ENCODE measurements at places on chromosomes 7 and 10.

- DNase-seq: peak; percentile 74
Observed at GRCh38 chr7:156751319-156751718, 110.7 kb downstream of the RNF32 start.

GRCh38 chr10:123889821-123890220, 1.8 kb downstream of the CPXM2 start:
- DNase-seq: no peak

DNA sequence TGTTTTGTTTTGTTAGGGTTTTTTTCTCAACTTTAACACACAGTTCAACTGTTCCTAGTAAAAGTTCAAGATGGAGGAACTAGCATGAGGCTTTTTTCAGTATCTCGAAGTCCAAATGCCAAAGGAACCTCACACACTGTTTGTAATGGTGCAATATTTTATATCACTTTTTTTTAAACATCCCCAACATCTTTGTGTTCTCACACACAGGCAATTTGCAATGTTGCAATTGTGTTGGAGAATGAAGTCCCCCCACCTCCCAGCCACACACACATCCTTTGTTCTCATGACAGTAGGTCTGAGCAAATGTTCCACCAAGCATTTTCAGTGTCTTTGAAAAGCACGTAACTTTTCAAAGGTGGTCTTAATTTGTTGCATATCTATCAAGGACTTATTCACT, 120.9 kb downstream of the TWIST1 start:
- no peak for DNase-seq

DNA sequence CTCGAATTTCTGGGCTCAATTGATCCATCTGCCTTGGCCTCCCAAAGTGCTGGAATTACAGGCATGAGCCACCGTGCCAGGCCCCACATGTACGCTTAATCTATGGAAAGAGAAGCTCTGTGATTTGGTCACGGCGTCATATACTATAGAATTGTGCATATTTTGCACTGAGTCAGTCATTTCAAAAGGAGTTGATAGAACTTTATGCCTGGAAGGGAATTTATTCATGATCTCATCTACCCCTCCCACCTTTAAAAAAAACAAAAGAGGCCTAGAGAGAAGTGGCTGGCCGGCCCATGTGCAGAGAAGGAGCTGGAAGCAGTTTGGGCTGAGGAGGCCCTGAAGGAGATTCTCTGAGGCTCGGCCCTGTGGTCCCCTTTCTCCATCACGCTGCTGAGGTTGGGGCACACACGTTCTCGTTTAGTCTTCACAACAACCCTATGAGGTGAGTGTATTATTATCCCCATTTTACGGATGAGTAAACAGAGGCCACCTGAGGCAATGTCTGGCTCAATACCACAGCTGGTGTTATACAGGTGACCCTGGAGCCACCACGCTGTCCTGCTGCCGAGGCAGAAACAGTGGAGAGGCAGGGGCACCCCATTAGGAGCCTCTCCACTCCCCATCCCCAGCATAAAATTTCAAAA, 47.2 kb upstream of the ZRANB1 start:
- DNase-seq: no peak

DNA sequence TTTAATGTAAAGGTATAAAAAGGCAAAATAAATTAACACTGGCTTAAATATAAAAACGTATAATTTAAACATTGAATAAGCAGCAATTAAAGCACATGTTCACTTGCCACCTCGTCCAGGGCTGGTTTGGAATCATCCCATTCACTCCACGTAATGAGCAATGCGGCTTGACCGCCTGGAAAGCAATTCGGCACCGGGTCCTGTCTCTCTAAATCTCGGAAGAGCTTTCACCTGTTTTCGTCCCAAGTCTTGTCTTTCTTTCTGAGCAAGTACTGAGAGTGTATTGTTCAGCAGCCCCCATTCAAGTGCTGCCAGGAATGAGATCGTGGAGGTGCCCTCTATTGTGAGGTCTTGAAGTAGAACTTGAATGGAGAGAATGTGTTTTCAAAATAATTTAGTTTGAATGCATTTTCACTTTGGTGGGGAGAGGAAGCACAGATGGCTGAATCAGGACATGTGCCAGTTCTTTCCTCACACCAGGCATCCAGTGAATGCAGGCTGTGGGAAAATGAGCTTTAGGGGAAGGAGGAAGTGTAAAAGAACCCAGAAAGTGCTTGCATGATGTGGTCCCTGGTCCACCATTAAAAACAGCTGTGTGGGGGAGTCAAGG, 515.2 kb downstream of the REEP3 start:
- peak; percentile 70 for DNase-seq

GRCh38 chr7:2950578-2950977, 93.1 kb downstream of the CARD11 start:
- DNase-seq: peak; percentile 73

DNA sequence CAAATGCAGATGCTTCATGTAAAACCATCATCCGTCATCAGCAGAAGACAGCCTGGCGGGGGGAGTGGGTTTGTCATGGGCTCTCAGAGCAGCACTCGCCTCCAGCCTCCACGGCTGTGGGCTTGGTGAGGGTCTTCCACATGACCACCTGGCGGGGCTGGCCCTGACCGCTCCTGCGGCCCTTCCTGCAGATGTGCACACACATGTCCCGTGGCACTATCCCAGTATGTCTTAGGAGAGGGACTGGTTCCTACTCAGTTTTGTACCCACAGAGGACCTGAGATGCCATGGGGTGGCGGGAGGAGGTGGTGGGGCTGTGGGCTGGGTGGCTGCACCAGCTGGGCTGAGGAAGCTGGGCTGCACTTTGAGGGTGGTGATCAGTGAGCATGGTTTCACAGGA, 4.7 kb downstream of the IDI2 start:
- DNase-seq: no peak

DNA sequence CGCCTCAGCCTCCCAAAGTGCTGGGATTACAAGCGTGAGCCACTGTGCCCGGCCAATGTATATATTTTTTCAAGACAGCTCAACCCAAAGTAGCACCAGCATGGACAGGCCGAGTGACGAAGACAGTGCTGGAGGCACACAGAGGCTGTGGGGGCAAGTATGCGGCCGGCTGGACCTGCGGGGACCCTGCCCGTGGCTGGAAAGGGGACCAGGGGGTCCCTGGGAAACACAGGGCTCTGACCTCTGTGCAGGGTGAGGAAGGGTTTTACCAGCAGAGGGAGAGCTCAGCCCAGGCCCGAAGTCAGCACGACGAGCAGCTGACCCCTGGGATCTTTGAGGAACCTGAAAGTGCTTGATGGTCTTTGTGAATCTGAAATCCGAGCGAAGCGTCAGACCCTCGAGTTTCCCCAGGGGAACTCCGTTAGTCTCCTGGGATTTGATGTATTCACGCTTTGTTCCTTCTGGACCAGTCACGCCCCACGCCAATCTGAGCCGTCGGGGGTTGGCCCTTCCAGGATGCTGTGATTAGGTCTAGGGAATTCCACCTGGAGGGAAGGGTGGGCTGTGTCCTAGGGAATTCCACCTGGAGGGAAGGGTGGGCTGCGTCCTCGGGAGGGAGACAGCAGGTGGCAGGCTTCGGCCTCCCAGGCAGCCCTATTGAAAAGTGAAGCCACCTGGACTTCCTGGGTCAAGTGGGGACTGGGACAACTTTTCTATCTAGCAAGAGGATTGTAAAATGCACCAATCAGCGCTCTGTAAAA, 10.9 kb upstream of the ZFAND2A start:
- DNase-seq: no peak

DNA sequence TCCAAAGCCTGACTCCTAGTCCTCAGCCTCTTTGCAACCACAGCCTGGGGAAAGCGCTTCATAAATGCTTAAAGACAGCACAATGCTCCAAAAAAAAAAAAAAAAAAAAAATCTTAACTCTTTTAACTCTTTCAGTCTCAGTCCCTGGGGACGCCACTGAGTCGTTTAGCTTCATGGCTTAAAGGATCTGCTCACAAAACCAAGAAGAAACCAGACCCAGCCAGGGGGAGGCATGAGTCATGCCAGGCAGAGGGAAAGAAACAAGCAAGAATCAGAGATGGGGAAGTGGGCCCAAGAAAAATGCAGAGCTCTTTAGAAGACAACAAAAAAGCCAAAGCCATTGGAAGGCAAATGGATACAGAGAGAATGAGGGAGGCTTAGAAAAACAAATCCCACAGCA, 32.5 kb upstream of the DOCK1 start:
- no peak for DNase-seq

DNA sequence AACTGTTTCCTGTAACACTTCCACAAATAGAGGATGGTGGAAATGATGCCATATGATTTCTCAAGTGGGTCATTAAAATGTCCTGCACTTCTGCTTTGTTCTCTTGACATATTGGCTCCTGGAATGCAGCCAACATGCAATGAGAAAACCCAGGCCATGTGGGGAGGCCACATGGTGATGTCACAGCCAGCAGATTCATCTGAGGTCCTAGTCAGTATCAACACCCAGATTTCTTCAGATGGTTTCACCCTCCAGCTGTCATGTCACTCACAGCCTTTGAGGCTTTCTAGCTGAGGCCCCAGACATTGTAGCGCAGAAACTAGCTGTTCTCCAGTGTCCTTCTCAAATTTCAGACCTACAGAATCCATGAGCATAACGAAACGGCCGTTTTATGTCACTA, 102.3 kb upstream of the NUPR2 start:
- no peak for DNase-seq

DNA sequence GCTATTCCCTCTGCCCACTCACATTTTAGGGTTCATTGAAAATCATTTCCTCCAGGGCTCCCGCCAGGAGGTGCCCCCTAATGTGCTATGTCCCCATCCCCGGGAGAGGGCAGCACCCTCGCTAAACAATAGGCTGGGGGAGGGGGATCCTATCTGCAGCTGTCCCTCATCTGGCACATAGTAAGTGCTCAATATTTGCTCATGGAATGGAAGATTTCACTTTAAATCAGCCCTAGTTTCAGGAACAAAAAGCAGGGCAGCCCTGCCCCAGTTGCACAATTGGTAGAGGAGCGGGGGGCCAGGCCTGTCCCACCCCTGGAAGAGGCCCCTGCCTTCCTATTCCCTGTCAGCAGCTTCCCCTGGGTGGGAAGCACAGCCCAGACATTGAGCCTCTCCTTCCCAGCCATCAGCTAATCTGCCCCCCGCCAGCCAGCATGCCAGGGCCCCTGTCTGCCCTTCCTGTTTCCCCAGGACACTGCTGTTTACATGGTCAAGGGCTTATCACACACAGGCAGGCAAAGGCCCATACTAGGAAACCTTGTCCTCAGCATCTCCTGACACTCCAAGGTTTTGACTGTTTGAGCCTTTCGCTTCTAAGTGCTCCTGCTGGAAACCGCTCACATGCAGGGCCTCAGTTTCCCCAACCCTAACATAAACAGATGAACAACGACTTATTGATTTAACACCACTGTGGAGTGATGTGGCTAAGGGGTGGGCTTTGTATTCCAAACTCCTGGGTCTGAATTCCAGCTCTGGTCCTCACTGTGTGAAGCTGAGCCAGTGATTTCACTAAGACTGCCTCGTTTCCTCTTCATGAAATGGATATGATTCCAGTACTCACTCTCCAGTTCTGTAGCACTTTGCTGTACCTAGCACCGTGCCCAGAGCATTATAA, 130.7 kb upstream of the ZMIZ1 start:
- DNase-seq: no peak

DNA sequence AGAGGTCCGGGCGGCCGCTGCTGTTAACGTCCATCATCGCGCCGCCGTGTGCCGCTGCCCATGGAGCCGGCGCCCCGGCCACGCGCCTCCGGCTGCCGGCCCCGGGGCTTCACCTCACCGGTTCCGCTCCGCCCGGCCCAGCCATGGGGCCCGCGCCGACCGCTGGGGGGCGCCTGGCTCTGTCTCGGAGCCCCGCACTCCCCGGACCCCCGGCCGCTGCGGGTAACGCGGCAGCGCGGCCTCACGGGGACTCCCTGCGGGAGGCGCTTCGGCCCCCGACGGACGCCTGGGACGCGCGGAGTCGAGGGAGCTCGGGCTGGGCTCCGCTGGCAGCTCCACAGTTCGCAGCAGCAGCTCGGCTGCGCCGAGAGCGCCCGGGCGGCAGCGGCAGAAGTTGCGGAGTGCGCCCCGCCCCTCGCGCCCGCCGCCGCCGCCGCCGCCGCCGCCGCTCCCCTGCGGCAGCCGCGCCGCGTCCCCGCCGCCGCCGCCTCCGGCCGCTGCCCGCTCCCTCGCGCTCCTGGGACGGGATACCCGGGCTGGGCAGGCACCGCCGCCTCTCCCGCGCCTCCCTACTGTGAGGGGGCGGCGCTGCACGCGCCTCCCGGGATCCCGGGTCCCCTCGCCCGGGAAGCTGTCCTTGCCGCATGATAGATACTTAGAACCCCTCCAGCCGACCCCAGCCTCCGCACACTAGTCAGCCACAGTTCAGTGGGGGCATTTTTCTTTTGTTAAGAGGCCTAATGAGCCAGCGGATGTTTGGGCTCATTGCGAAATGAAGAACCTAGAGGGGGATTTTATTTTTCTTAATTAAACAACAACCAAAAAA, at the start of gene HTR7:
TSS of gene HTR7 (minus strand) at position 405 of the 826 bp plus-strand sequence. CDS start at position 37, 368 bp downstream.
- DNase-seq: peak; percentile 69

GRCh38 chr10:88934900-88935672, 17.5 kb downstream of the ACTA2 start:
- DNase-seq: peak; percentile 77

DNA sequence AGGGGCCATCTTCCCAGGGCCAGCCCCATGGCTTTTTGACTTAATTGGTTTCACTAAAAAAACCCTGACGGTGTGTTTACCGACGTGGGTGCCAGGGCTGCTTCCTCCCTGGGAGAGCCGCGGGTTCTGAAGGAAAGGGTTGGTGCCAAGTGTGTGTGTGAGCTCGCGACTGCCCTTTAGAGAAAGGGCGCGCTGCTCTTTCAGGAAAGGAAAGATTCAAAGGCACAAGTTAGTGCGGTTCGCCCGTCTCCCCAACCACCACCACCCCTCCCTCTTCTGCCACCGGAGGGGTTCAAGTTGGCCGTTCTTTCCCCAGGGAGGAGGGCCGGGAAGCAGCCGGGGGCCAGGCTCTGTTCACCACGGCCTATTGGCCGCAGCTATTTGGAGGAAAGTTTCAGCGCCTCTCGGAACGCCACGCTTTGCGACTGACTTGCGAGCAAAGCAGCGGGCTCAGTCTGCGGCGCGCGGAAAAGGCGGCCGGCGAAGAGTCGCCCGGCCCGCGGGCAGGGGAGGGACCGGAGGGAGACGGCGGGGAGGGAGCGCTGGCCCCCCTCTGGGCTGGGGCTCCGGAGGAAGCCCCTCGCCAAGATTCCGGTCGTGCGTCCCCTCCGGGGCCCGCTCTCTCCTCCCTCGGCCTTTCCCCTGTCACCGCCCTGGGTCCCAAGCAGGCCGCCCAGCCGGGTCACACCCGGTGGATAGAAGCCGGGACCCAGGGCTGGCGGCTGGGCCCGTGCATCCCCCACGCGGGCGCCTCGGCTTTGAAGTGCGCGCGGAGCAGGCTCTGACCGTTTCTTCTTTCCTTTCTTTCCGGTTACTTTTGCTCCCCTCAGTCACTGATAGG, 165.9 kb upstream of the PPP1R3A start:
- peak; percentile 28 for DNase-seq

DNA sequence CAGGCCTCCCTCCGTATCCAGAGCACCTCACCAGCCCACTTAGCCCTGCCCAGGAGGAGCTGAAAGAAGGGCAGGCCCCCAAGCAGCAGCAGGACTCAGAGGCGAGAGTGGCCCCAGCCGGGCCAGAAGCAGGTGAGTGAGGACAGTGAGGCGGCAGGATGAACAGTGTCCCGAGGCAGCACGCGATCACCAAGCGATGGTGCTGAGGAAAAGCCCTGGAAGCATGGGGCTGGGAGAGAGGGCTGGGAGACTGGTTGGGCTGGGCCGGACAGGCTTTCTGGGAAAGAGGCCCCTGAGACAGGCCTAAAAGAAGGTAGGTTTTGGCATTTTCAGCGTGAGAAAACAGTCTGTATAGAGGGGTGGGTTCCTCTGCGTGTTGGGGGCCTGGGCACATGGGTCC, 16.4 kb downstream of the ZNF783 start:
- DNase-seq: no peak

GRCh38 chr10:125149036-125149679, 11.2 kb downstream of the CTBP2 start:
- DNase-seq: peak; percentile 48

- peak; percentile 81 for DNase-seq
Observed at GRCh38 chr7:92061154-92061553, 73.1 kb downstream of the CYP51A1 start.

Measured in suppressor macrophage treated with lipopolysaccharide for 4 hours (primary cell).